Stimulated activated CD4-positive, alpha-beta T cell treated with anti-CD3 and anti-CD28 coated beads, Interleukin-15, amount 100 ng/mL, for 48 hours (primary cell): ENCODE measurements at places on chromosomes 16 and 17.

GRCh38 chr17:69916761-69917160, 158.3 kb upstream of the KCNJ16 start:
- no peak for DNase-seq

DNA sequence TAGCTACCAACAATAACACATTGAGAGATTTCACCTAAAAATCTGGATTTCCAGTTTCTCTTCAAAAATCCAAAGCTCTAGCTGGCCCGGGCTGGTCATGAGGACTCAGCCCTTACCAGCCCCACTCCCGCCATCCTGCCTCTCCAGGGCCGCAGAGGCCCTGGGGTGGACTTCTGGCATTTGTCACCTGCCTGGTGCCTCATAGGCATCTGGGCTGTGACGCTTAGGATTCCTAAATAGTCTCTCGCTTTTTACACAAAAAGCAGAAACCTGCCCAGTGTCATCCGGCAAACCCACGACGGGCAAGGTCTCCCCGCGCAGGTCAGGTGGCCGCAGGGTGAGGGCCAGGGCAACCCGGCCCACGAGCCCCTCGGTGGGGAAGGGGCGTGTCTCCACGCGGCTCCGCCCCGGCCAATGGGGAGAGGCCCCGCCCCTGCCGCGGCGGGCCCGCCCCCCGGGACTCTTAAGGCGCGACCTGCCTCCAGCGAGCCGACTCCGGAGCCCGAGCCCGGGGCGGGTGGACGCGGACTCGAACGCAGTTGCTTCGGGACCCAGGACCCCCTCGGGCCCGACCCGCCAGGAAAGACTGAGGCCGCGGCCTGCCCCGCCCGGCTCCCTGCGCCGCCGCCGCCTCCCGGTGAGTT, at the start of gene VASN:
Gene VASN, plus strand, starts transcription at position 492 of the 644 bp plus-strand sequence. CDS start 9,030 bp downstream, outside the sequence.
- peak; percentile 62 for DNase-seq

GRCh38 chr16:89315791-89316581, 98.5 kb downstream of the ZNF778 start:
- peak; percentile 70 for DNase-seq

DNA sequence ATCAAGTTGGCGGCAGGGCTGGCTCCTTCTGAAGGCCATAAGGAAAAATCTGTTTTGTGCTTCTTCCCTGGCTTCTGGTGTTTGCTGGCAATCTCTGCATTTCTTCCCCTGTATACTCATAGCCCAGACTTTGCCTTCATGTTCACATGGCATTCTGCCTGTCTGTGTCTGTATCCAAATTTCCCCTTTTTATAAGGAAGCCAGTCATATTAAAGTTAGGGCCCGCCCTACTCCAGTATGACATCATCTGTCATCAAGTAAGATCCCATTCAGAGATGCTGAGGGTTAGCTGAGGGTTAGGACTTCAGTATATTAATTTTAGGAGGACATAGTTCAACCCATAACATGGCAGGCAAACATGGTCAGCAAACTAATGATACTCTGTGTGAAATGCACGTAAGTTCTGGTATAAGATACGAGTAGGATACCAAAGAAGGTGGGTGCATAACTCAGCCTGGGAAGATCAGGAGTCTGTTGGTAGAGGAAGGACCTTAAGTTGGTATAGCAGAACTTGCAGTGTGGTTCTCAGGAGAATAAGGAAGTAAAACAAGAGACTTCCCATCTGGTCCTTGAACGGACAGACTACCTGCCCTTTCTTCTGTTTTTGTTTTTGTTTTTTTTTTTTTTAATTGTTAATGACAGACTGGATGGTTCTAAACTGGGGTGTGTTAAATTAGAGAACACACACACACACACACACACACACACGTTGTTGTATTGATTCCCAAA, 13.9 kb downstream of the MAP2K6 start:
- DNase-seq = no peak

DNA sequence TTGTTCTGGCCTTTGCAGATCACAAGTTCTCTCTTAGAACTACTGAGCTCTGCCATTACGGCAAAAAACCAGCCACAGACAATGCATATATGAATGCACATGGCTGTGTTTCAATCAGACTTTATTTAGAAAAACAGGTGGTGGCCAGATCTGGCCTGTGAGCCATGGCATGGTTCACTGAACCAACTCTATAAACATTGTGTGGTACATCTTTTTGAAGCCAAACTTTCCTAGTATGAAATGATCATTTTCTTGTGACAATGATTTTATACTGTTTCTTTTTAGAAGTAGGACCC, 65.9 kb upstream of the AMZ2 start:
- DNase-seq = no peak

- DNase-seq = no peak
Measured at GRCh38 chr16:68291227-68291626, 19.5 kb downstream of the SLC7A6OS start.

GRCh38 chr16:48790151-48790550, 180.2 kb upstream of the N4BP1 start:
- no peak for DNase-seq

GRCh38 chr16:963913-964312, 6.9 kb downstream of the LMF1 start:
- DNase-seq = no peak

DNA sequence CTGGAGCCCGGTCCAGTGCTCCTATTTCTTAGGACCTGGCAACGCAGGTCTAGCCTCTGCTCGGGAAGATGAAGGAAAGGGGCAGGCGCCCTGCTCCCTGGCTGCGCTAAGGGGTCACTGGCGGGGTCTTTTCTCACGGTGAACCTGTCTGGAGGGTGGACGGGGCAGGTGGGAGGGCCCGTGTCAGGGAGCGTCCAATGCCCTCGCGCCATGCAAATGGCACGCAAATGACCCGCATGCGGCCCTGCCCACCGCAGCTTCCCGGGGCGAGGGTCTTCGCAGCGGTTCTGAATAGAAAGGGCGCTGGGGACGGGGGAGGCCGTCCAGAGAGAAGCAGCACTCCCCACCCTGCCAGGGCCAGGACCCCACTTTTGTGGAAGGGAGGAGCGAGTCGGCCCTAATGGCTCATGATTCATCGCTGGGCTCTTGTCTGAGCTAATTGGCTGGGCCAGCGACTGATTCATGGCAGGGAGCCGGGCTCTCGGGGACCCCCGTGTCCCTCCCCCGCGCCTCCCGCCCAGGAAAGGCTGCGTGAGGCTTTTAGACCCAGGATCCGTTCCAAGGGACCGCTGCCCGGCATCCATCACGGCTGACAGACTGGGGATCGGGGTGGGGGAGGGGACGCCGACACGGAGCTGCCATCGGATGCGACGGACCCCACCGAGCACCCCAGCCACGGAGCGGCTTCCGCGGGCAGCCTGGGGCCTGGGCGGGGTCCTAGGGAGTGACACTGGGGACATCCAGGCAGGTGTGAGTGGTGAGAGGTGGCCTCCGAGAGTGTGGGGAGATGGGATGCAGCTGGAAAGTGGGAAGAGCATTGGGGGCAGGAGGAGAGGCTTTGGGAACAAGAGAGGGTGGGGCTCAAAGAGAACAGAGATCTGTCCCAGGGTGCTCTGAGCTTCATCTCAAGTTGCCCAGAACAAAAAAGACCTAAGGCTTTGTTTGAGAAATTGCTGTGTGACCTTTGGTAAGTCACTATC, 25.0 kb upstream of the NGFR start:
- DNase-seq = no peak

DNA sequence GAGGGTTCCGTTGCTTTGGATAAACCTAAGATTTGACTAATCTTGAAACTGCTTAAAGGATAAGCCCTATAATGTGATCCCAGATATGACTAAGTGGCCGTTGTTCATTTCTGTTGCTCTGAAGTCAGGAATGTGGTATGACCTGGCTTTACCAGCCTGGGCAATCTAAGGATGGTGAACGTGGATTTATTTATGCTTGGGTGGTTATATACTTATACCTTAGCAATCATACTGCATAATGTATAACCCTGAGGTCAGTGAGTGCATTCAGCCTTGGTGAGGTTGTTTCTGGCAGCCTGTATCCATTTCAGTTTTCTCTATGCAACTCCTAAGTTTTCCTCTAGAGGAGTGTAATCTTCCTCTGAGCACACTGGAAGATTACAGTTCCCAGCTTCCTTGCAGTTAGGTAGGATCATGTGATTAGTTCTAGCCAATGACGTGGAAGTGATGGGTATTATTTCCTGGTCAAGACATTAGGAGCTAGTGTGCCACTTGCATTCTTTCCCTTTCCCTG, 41.9 kb downstream of the FTO start:
- no peak for DNase-seq

DNA sequence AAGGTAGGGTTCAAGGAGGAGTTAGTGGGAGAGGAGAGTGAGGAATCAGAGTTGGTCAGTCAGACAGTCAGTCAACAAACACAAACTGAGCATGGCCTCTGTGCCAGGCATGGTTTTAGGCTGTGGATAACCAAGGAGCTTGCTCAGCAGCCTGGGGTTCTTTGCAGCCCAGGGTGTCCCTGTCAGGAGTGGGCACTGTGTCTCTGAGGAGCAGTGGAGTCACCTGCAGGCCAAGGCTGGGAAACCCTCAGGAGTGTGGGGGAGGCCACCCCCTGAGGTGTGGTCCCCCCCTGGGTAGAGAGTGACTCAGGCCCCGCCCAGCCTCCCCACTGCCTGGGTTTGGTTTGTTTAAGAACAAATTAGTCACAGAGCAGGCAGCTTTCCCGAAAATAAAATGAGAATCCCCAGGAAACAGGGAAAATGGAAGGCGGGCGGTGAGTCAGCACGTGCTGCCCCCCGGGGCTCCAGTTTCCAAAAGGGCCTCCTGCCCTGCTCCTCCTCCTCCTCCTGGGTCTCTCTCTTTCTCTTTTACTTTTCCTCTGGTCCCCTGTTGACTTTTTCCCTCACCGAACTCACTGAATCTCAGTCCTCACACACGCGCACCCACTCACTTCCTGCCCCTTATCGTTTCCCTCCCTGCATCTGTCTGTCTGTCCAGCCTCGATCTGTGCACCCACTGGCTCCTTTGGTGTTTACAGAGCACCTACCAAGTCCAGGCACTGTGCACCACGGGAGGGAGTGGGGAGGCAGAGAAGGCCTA, 44.3 kb downstream of the SOCS3 start:
- peak; percentile 40 for DNase-seq

DNA sequence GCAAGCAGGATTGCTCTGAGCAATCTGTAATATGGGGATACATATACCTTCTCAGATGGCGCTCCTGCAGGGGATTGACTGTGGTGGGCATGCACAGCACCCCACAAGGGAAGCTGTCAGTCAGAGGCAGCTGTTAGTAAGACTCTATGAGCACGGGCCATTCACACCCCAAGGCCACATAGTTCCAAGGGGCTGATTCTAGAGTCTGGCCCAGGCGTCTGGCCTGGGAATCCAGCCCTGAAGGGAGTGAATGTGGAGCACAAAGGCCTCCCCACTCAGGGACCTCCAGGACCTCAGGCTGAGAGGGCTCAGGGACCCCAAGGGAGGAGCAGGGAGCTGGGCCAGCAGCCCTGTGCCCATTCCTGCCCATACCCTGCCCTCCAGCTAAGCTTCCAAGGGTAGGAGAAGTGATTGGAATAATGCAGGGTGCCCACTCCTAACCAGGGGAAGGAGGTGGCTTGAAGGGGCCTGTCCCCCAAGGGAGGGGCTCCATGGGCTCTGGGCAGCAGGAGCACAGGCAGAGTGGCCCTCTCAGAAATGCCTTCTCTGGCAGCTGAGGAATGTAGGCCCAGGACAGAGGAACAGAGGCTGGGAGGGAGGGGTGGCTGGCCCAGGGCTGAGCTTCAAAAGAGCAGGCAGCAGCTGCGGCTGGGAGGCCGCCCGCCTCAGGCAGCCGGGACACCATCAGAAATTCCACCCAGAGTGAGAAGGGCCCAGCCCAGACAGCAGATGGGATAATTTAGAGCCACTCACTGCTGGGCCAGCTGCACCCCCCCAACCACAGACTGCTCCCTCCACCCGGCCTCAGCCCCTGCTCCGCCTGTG, 48.9 kb upstream of the MRPS23 start:
- DNase-seq = no peak

GRCh38 chr17:28828294-28829040, 14.1 kb downstream of the FAM222B start:
- DNase-seq = no peak

GRCh38 chr16:10525214-10525825, 55.1 kb downstream of the EMP2 start:
- no peak for DNase-seq

DNA sequence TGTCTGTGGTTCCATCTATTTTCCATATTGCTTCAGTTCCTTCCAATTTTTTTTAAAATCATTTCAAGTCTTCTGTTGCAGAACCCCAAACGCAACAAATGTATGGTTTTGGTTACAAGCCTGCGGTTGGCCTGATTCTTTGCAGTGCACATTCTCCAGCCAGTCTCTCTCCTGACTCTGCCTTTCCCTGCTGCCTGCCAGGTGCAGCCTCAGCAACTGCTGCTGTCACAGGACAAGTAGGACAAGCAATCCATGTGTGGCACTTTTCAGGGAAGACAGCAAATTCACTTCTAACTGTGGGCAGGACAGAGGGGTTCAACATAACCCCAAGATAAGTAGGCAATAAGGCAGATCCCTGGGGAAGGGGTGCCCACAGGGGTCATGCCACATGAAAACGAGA, 24.2 kb downstream of the EMP2 start:
- DNase-seq = no peak

DNA sequence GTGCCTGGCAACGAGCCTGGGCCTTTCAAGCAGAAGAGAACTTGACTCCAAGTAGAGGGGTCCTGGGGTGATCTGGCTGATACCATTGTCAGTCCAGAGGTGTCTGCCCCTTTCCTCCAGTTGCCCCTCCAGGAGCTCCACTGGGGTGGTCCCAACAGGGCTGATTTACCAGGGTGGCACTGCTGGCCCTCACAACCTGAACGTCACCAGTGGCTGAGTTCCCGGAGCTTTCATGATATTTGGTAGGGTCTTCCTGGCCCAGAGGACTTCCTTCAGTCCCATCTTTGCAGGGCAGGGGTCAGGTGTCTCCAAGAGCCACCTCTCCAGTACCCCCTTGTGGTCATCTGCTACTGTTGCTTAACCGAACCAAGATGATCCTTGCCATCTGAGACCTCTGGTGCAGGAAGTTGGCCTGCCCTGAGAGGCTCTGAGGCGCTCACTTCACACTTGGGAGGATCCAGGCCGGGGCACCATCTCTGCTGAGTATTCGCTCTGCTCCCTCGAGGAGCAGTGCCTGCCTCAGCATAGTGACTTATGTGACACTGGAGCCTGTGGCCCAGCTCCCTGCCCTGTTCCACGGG, 3.5 kb downstream of the LIMD2 start:
- no peak for DNase-seq

GRCh38 chr17:49887744-49888360, 40.0 kb upstream of the TAC4 start:
- no peak for DNase-seq

DNA sequence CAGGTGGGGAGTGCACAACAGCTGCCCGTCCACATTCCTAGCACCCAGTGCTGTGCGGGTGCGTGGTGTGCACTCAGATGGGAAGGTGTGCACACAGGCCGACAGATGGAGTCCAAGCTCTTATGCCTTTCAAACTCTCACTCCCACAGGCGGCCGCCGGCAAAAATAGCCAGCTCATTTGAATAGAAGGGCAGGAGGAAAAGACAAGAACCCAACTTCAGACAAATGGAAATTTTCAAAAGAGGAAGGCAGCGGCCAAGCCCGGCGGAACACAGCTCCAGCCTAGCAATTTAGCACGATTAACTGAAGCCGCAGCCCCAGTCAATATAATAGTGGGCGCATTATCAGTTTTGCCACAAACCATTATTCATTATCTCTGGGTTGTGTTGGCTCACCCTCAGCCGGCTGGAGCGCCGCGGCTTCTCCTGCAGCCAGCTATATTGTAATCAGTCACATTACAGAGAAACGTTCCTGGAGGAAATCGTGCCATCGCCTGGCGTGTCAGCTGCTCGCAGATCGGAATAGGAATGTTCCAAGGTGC, 103.9 kb upstream of the SEC14L1 start:
- no peak for DNase-seq

- no peak for DNase-seq
Measured at GRCh38 chr17:78271419-78272170, 40.2 kb downstream of the TMEM235 start.
